ENCODE measurements at places on chromosomes 11 and 22. TPM values are rescaled to one million over a fixed set of nuclear protein-coding genes. Genes with fewer than 3 reads are reported as not detected.

DNA sequence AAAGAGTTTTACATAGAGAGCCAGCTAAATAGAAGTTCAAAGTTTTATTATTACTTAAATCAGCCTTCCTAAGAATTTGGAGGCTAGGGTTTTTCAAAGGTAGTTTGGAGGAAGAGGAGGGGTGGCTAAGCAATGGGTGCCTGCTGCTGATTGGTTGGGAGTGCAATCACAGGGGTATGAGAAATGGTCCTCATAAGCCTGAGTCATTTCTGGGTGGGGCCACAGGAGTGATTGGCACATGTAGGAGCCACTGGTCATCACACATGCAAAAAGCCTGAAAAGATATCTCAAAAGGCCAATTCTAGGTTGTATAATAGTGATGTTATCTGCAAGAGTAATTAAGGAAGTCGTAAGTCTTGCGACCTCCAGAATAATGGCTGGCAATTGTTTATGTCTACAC is 12.9 kb downstream of the OR51L1 start:
- no peak for DNase-seq

DNA sequence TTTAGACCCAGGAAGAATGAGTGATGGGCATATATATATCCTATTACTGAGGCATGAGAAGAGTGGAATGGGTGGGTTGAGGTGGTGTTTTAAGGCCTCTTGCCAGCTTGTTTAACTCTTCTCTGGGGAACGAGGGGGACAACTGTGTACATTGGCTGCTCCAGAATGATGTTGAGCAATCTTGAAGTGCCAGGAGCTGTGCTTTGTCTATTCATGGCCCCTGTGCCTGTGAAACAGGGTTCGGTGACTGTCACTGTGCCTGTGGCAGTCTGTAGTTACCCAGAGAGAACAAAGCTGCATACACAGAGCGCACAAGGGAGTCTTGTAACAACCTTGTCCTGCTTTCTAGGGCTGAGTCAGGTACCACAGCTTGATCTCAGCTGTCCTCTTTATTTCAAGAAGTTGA is 11.7 kb downstream of the LIMK2 start:
- no peak for DNase-seq

DNA sequence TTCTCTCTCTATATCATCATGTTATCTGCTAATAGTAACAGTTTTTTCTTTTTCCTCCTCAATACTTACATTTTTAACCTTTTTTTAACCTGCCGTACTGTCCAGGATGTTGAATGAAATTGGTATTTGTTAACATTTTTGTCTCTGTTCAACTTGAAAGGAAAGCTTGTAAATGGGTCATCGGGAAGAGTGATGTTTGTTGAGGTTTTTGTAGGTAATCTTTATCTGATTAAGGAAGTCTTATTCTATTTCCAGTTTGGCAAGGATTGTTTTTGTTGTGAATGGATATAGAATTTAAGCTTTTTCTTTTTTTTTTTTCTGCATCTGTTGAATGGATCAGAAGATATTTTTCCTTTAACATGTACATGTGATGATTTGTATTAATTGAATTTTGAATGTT is 8.1 kb upstream of the NNMT start:
- DNase-seq = no peak

DNA sequence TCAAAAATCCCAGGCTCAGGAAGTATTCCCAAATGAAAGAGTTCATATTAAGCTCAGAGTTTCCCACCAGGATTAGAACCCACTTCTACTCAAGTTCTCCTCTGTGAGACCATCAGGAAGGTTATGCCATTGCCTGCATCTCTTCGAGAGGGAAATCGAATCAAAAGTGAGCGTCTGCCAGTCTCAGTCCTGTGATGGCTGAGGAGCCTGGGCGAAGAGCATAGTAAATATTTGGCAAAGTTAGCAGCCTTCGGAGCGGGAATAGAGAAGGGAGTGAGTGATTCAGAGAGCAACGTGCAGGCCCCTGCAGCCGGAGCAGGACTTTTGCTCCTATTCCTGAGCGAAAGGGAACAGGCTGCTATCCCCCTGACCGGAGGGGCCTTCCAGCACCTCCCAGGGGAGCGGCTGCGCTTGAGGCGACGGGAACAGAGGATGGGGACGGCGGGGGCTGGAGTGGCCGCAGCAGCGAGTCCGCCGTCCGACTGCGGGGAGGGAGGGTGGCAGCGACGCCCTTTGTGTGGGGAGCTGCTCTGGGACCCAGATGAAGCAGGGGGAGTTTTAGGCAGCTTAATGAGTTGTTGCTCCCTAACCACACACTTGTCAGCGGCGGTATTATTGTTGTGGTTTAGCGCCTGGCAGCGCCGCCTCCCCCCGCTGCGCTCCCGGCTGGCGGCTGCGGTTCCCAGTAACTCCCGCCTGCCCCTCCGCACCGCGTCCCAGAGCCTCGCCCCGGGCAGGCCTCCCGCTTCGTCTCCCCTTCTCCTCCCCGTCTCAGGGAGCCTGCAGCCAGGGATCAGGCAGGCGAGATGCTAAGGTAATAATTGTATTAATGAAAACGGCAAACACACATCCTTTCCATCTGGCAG is 21.7 kb upstream of the NRGN start:
- DNase-seq = no peak

DNA sequence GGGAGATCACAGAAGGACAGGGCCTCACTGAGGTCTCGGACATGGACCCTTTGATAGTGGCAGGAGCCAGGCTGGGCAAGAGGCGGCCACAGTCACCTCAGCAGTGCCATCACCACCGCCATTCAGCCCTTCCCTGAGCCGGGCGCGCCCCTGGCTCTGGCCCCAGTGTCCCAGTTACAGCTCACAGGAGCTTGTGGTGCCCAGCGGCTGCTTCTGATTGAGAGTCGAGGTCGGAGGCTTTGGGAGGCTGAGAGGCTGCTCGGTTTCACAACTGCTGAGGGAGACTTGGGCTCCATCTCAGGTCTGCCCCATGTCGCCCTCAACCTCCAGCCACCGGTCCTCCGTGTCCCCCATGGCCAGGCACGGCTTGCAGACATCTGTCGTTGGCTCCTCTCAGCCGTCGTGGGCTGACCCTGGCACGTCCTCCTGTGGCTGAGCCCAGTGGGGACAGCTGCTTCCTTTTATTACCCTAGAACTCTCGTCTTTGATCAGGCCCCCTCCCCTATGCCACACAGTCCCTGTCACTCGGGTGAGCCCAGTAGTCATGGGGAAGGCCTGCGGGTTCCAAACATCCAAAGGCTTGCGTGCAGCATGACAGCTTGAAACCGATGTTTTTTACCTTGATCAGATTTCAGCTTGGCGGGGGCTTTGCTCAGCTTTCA is 28.4 kb upstream of the PPP6R3 start:
- DNase-seq = no peak

The NTM gene
- 13.2 TPM for total RNA-seq

The PRAME gene
- 0.15 TPM for total RNA-seq

The PHF21A gene
- 22.3 TPM for total RNA-seq

The A4GALT gene
- 19.1 TPM for total RNA-seq
